ENCODE measurements at places on chromosomes 7 and 10.
A peak's percentile ranks its signal among the peaks of the same experiment; 100 is the strongest.

- no peaks in the 10 kb centered on the region for H3K27me3 ChIP-seq
- H3K36me3 ChIP-seq = no peaks in the 10 kb centered on the region
- peaks cover 10% of the 10 kb centered on the region for H3K4me1 ChIP-seq
Observed at GRCh38 chr7:43590862-43591557, 8.1 kb downstream of the STK17A start.

DNA sequence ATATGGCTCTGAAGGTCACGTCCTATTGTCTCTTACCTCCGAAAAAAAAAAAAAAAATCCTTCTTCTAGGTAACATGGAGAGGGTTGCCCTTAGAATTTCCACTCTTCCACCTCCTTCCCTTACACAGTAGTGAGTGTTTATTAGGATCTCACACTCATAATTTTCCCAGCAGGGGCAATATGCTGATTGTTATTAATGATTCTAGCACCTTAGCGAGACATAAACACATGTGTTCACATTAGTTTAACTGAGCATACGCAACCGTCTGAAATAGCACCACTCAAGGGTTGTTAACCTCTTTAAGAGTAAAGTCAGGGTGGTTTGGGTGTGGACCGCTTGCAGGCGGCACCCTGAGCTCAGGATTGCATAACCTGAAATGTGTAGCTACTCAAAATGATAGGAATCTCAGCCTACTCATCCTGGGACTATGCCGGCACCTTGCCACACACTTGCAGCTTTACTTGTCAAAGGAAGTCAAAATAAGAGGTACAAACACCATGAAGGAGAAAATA, 52.2 kb downstream of the CPEB3 start:
- peaks cover 14% of the 10 kb centered on the region for H3K4me1 ChIP-seq
- peak; percentile 39 for DNase-seq
- H3K27ac ChIP-seq = peak overlapping the region; percentile 25
- no peaks in the 10 kb centered on the region for H3K27me3 ChIP-seq

GRCh38 chr10:130557181-130557845, 421.1 kb downstream of the GLRX3 start:
- no peaks in the 10 kb centered on the region for H3K27me3 ChIP-seq
- no peak for DNase-seq
- no peaks in the 10 kb centered on the region for H3K4me1 ChIP-seq
- no peak overlapping the region for H3K27ac ChIP-seq

DNA sequence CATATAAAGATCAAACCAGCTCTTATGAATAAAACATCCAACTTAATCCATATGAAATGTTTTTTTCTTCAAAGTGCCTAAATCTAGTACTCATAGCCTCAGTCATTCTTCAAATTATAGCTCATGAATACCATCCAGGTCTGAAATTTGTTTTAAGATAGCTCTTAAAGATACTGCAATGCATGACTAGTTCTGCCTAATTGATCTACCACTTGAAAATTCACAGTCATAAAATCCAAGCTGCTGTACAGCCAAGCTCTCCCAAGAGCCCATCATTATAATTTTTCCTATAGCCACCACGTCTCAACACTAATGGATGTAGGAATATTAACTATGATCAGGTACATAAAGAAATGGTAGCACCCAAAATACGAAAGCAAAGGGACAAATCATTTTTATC, 87.9 kb upstream of the RNF148 start:
- H3K36me3 ChIP-seq = no peaks in the 10 kb centered on the region
- DNase-seq = no peak
- H3K4me3 ChIP-seq = no peak overlapping the region

DNA sequence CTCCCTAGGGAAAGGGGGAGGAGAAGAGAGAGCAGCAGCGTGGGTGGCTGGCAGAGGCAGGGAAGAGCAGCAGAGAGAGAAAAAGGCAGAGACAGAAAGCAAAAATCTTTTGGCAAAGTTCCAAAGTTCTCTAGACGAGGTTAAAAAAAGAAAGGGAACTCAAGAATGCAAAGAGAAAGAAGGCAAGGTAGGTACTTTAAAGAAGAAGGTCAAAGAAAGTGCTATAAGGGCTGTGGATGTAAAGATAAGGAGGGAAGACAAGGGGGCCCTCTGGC, 20.2 kb upstream of the OPTN start:
- no peak overlapping the region for H3K4me3 ChIP-seq
- no peaks in the 10 kb centered on the region for H3K4me1 ChIP-seq
- no peaks in the 10 kb centered on the region for H3K27me3 ChIP-seq
- no peak overlapping the region for H3K27ac ChIP-seq
- H3K36me3 ChIP-seq = no peaks in the 10 kb centered on the region

GRCh38 chr7:44050121-44050914, 5.8 kb downstream of the DBNL start:
- no peak overlapping the region for H3K27ac ChIP-seq
- DNase-seq = no peak
- peaks cover 4% of the 10 kb centered on the region for H3K4me1 ChIP-seq
- no peak overlapping the region for H3K4me3 ChIP-seq
- H3K27me3 ChIP-seq = no peaks in the 10 kb centered on the region

DNA sequence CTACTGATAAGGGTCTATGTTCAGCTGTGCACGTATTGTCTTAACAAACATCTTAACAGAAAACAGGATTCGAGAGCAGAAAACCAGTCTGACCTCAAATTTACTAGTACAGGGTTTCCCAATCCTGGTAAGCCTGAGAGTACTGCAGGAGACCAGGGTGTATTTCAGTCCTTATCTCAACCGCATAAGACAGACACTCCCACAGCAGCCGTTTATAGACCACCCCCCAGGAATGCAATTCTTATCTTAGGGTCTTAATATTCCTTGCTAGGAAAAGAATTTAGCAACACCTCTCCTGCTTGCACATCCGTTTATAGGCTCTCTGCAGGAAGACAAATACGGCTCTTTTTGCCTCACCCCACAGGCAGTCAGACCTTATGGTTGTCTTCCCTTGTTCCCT, 277.3 kb downstream of the SDK1 start:
- no peaks in the 10 kb centered on the region for H3K36me3 ChIP-seq
- H3K4me3 ChIP-seq = no peak overlapping the region
- no peaks in the 10 kb centered on the region for H3K4me1 ChIP-seq

GRCh38 chr7:107914831-107915230, 23.8 kb downstream of the DLD start:
- no peak for DNase-seq
- H3K27me3 ChIP-seq = no peaks in the 10 kb centered on the region
- H3K4me1 ChIP-seq = 0 out of 2 replicates have a peak, but pooled peaks cover 6% of the 10 kb centered on the region
- H3K36me3 ChIP-seq = peaks cover 2% of the 10 kb centered on the region
- H3K4me3 ChIP-seq = no peak overlapping the region
- no peak overlapping the region for H3K27ac ChIP-seq

GRCh38 chr10:88978463-88978862, 12.1 kb upstream of the FAS start:
- H3K27me3 ChIP-seq = no peaks in the 10 kb centered on the region
- no peak for DNase-seq
- no peak overlapping the region for H3K27ac ChIP-seq
- H3K36me3 ChIP-seq = no peaks in the 10 kb centered on the region
- no peak overlapping the region for H3K4me3 ChIP-seq

GRCh38 chr7:95843286-95843685, 70.9 kb downstream of the DYNC1I1 start:
- DNase-seq = no peak
- H3K27me3 ChIP-seq = no peaks in the 10 kb centered on the region
- H3K4me3 ChIP-seq = no peak overlapping the region
- H3K4me1 ChIP-seq = peaks cover 28% of the 10 kb centered on the region

DNA sequence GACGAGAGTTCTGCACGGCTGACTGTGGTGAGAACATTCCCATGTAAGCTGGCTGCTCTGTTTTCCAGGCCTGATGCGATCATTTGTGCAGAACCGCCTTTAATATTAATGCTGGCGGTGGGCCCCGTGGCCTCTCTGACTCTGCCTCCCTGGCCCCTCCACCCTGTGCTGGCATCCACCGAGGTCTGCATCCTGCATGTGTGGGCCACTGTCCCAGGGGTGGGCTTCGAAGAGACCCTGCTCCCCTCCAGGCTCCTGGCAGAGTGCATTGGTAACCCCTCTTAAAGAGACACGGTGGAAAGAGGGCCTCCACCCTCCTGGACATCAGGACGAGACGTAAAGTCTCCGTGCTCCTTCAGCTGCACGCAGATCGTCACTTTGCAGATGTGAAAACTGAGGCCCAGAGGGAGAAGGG, 67.3 kb upstream of the FAM20C start:
- DNase-seq = no peak

DNA sequence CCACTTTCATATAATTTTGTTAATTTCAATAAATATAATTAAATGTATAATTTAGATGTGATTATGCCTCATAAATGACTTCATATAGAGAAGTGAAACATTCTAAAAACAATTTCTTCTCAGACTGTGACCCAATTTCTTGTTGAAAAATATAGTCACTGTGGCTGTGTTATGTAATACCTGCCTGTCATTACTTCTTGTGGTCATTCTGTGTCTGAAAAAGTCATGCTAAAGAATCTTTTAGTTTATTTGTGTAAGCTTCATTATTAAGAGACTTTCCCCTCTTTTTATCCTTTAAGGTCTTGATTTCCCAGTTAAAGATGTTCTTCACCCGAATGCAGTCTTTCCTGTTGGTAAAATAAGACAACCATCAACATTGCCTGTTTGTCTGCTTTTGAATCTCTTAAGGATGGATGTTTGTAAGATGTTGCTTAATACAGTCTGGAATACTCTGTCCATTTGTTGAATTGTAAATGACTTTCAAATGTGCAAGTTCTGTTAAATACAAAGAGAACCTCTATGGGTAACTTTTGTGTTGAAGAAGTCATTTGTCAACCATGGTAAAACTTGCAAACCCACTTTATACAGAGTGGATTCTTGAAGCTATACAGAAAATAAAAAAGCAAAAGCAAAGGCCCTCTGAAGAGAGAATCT, 16.0 kb downstream of the KAT6B start:
- H3K27ac ChIP-seq = no peak overlapping the region
- no peaks in the 10 kb centered on the region for H3K27me3 ChIP-seq
- H3K4me3 ChIP-seq = no peak overlapping the region
- no peaks in the 10 kb centered on the region for H3K36me3 ChIP-seq

DNA sequence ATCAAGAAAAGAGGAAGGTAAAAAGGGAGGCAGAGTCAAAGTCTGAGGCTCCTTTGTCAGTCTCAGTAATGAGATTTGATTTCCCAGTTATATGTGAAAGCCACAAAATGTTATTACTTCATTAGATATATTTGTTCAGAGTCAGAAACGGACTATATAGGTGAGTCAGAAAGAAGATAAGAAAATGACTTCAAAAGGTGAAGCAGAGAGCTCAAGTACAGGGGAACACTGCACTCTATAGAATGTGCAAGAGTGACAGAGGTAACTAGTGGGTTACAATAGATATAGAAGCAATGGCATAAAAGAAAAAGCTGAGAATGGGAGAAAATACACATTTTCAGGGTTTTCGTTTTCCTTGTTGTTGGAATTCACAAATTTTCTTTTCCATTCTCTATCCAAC, 43.3 kb downstream of the DGKB start:
- no peak overlapping the region for H3K27ac ChIP-seq
- no peaks in the 10 kb centered on the region for H3K4me1 ChIP-seq

GRCh38 chr7:156898938-156899337, 6.0 kb upstream of the LMBR1 start:
- peaks cover 3% of the 10 kb centered on the region for H3K4me1 ChIP-seq
- no peak for DNase-seq
- no peak overlapping the region for H3K27ac ChIP-seq
- no peaks in the 10 kb centered on the region for H3K36me3 ChIP-seq
- H3K27me3 ChIP-seq = no peaks in the 10 kb centered on the region

DNA sequence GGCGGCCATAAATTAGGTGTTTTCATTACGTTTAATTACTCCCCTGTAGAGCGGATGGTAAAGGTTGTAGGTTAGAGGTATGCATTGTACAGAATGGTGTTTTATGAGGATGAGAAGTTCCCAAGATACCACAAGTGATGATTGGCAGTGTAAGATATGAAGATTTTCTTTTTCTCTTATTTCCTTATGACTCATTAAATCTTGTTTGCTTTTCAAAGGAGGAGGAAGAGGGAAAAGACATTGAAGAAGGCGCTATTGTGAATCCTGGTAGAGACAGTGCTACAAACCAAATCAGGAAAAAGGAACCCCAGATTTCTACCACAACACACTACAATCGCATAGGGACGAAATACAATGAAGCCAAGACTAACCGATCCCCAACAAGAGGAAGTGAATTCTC, 133.9 kb downstream of the AASS start:
- no peak for DNase-seq
- no peak overlapping the region for H3K4me3 ChIP-seq
- H3K36me3 ChIP-seq = no peaks in the 10 kb centered on the region
- no peak overlapping the region for H3K27ac ChIP-seq

- peak; percentile 77 for DNase-seq
- 0 out of 2 replicates have a peak, but pooled peaks cover 6% of the 10 kb centered on the region for H3K4me1 ChIP-seq
- H3K27ac ChIP-seq = no peak overlapping the region
Observed at GRCh38 chr7:85041605-85042216, 145.1 kb downstream of the SEMA3D start.

- no peak overlapping the region for H3K4me3 ChIP-seq
- peak; percentile 33 for DNase-seq
- H3K36me3 ChIP-seq = no peaks in the 10 kb centered on the region
- no peaks in the 10 kb centered on the region for H3K27me3 ChIP-seq
Observed at GRCh38 chr10:116833986-116834985, 15.0 kb upstream of the ENO4 start.

DNA sequence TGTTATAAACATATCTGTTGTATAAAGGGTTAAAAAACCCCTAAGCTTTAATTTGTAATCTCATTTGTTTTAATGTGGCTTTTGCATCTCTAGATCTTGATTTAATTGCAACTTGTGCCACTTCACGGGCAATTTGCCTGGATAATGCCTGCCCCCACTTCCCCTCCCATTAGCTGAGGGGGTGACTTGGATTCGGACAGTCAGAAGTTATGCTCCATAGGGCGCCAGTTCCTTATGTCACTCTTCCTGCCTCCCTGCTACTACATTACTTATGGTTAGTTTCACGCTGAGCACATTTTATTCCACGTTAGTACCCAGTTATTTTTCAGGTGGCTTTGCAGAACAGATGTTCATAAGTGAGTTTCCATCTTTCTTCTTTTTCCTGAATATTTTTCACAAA, 1015.2 kb upstream of the PHF14 start:
- H3K36me3 ChIP-seq = no peaks in the 10 kb centered on the region
- no peaks in the 10 kb centered on the region for H3K4me1 ChIP-seq
- H3K4me3 ChIP-seq = no peak overlapping the region
- DNase-seq = no peak
- no peaks in the 10 kb centered on the region for H3K27me3 ChIP-seq
- H3K27ac ChIP-seq = no peak overlapping the region

- no peak overlapping the region for H3K27ac ChIP-seq
- H3K4me3 ChIP-seq = no peak overlapping the region
- no peaks in the 10 kb centered on the region for H3K27me3 ChIP-seq
- no peaks in the 10 kb centered on the region for H3K4me1 ChIP-seq
- H3K36me3 ChIP-seq = no peaks in the 10 kb centered on the region
Observed at GRCh38 chr10:70567603-70568002, 34.9 kb downstream of the PRF1 start.
